ENCODE measurements at places on chromosomes 5 and 9.

- no peak for DNase-seq
Measured at GRCh38 chr5:117454716-117455212, 880.1 kb upstream of the SEMA6A start.

DNA sequence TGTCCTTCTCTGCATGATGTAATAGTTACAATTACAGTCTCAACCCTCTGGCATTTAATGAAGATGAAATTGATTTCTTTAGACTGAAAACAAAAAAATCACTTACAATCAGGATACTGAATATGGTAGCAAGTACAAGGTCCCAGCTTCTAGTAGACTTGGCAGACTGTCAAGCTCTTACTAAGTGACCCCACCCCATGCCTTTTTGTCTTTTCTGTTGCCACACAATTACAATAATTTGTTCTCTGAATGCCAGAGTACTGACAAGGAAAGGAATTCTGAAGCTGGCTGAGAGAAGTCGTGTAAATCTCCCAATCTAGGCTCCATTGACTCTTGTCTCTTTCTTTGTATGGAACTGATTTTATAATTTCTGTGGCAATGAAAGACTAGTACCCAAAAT lies 154.2 kb downstream of the TMC1 start:
- DNase-seq, result no peak

DNA sequence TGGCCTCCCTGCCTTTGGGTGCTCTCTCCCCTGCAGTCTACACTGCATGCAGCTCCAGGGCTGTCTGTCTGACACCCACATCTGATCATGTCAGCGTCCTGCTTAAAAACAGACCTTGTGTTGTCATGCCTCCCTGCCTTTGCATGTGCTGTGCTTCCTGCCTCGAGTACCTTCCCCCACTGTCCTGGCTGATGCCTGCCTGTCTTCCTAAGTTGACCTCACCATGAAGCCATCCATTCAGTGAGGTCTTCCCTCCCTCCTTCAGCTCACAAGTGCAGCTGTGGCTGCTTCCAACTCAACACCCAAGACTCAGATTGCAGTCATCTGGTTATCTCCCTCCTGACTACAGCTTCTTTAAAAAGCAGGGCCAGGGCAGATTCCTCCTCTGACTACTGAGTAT lies 5.5 kb downstream of the ANGPTL2 start:
- DNase-seq, result no peak

DNA sequence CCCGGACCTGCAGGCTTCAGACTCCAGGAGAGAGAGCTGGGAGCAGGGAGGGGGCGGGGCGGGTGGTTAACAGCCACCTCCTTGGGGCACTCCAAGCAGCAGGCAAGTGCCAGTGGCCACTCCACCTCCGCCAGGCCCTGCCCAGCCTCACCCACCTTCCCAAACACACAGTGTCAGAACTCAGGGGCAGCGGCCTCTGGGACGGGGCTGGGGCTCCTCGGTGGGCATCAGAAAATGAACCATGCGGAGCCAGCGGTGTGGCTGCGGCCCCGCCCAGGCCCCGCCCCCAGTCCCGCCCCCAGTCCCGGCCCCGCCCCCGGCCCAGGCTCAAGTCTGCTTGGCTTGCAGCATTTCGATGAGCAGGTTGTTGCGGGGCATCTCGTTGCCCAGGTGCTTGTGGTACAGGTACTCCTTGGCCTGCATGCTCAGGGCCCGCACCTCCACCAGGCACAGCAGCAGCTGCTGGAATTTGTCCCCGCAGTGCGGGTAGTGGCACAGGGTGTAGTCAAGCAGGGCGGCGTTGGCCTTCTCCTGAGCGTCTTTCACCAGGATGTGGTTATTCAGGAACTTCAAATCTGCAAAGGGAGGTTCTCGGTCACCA lies 24.7 kb downstream of the NR5A1 start:
- no peak for DNase-seq

DNA sequence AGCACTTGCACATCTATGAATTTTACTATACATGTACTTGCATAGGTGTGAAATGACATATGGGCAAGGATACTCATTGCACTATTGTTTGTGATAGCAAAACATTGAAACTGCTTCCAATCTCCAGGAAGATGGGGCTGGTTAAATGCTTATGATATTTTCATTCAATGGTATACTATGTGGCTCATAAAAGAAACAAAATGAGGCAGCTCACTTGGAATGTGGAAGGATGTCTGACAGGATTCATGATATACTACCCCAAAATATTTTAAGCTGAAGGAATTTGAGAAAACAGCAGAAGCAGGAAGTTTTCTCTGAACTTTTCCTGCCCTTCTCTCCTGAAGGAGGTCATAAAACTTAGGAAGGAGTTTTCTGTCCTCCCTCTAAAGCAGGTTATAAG lies 99.6 kb upstream of the CAST start:
- DNase-seq, result no peak

DNA sequence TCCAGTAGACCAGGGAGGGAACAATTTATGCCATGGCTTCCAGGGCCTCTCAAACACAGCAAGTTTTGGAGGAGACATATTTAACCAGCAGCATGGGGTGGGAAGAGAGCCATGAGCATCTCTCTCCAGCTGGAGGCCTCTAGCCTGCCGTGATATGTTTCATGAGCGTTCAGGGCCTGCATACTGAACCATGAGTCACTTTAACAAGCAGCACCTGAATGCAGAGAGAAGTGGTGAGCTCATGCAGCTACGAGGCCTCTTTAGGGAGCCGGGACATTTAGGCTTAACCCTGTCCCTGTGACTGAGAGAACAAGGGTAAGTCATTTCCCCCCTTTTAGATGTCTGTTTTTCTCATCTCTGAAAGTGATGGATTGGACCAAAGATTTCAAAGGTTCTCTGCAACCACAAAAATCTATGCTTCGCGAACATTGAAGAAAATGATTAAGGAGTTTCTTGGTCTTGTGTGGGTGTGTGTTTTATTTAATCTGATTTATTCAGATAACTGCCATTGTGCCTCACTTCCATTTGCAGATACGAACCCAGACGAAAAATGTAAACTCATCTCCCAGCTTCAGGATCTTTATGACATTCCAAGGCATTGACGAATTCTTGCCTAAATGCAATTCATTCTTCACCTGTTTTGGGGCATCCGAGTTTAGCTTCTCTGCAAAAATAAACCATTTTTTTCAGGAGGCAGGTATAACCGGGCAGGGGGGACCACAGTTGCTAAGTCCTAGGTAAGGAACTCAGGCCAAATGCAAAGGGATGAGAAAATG lies 157.0 kb downstream of the GABBR2 start:
- no peak for DNase-seq

- no peak for DNase-seq
Measured at GRCh38 chr5:154871734-154872133, 13.3 kb downstream of the CNOT8 start.

DNA sequence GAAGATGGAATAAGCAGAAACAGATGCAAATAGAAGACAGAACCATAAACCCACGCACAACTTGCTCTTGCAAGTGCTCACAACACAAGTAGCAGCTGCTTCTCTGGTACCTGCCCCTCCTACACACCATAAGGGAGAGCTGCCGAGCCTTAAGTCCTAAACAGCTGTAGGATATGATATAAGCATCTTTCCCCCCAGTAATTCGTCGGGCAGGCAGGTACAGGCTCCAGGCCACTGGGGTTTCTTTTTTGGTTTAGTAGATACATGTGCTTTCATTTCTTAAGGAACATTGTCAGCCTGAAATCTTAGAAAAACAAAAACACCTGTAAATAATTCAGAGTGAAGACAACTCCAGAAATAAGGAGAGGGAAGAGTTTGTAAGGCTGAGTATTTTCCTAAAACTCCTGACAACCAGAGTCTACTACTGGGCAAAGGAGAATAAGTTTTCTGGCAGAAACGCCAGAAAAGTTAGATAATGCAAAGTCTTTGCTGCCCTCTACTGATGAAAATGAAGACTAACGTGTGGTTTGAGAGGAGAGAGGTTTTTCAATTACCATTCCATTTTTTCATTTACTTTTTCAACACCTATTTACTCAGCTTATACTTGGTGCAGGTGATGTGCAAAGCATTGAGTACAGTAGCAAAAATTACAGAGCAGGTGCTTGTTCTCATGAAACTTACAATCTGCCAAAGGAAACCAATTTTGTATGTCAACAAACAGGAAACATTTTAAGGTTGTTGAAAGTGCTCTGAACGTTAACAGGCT lies 20.1 kb upstream of the TCERG1 start:
- DNase-seq, result no peak

GRCh38 chr5:29304545-29304944 lies 1888.9 kb upstream of the CDH6 start:
- no peak for DNase-seq

DNA sequence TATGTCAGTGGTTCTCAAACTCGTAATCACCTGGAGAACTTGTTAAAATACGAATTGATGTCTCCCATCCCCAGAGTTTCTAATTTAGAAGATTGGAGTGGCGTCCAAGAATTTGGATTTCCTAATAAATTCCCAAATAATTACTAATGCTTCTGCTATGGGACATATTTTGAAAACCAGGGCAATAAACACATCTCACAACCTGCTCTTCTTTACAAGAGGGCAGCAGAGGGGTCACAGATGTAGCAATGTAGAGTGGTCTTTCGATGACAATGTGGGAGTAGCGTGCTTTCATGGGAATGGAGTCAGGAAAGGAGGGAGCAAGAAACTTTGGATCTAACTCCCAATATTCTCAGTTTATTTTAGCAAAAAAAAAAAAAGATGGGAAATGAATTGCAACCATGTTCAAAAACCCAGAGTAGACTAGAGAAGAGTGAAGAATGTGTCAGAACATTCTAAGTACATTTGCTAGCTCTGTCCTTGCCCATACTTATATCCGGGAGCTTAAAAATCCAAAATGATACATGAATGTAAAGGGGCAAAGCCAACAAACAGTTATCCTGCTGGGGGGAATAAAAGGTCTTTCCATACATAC lies 33.8 kb upstream of the ALDH1A1 start:
- DNase-seq, result no peak

- DNase-seq, result peak; percentile 80
Measured at GRCh38 chr5:38167562-38167996, 90.8 kb upstream of the EGFLAM start.

DNA sequence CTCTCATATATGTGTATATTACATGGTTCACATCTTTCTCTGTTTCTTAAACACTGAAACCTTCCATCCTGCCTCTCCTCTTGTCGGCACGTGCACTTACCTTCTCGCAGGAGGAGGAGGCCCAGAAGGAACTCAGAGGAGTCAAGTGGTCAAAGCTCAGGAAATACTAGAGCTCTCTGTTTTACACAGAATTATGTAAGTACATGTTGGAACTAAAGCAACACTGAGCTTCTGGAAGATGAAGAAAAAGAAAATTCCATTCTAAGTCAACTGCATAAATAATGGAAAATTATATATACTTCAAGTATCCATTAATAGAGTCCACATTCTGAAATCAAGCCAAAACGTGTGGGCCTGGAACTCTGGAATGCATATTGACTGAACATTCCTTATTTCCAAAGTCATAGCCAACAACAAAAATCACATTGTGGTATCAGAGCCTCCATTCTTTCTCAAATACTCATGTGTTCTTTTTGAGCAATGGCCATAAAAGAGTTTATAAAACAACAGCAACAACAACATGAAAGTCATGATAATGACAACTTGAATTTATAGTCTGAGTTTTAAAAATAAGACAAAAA lies 121.5 kb upstream of the RAI14 start:
- no peak for DNase-seq

GRCh38 chr9:113894166-113894565 lies 18.1 kb downstream of the ZNF618 start:
- no peak for DNase-seq

- no peak for DNase-seq
Measured at GRCh38 chr9:98964911-98965336, 21.2 kb downstream of the COL15A1 start.

DNA sequence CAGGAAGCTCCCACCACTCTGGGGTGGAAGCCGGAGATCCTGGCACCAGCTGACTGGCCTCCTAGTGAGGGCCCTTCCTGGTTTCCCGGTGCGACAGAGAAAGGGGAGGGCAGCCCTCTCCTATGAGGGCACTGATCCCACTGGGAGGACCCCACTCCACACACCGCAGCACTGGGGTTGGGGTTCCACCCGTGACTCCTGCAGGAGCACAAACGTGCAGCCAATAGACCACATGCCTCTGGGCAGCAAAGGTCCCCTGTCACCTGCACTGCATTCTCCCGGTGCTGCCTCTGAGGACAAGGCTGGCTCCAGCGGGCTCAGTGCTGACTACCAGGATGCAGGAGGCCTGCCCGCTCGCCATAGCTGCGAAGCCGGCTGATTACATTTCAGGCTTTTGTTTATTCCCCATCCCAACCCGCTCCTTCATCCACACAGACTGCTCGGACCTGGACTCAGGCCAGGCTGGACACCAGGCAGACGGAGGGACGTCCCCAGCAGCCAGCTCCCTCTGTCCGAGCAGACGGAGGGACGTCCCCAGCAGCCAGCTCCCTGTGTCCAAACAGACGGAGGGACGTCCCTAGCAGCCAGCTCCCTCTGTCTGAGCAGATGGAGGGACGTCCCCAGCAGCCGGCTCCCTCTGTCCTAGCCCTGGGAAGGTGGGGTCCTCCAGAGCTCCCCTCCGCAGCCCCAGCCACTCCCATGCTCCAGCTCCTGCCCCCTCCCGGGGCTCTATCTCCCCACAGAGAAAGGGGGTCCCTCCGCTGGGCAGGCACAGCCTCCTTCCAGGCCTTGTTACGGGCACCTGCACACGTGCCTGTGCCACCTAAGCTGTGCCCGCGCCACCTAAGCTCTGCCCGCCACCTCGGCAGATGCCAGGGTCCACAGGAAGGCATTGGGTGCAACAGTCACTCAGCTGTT lies 8.8 kb upstream of the CEP72 start:
- DNase-seq, result no peak
